Activated naive CD4-positive, alpha-beta T cell treated with Interleukin-2 at 50 U/mL for 16 hours (primary cell): ENCODE measurements at places on chromosomes 1 and 21.

DNA sequence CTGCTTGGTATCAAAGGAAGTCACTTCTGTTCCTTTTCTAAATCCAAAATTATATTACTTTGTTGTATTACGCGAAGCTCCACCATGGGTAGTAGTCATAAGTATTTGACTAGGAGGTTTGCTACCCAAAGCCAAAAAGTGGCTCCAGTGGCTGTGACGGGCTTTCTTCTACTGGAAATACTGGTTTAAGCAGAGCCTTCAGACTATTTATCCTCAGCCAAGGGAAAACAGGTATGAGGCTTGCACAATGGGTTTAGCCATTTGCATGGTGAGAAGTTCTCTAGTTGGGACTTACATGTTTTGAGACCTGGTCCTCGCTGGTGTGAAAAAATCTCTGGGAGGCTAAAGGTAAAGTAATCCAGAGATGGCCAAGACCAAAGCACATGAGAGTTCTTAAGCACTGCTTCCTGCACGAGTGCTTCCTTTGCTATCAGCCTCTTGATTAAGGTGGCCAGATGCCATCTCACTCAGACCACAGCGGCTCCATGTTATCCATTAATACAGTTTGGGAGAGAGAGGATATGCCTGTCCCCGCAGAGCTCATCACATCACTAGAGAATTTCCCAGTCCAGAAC, 121.2 kb downstream of the PIK3R3 start:
- DNase-seq = no peak

GRCh38 chr1:159881622-159882526, 18.1 kb downstream of the CFAP45 start:
- peak; percentile 24 for DNase-seq

- no peak for DNase-seq
Measured at GRCh38 chr1:98429965-98430443, 231.5 kb upstream of the SNX7 start.

- DNase-seq = peak; percentile 41
Measured at GRCh38 chr1:205805082-205805711, 7.8 kb downstream of the SLC41A1 start.

- peak; percentile 37 for DNase-seq
Measured at GRCh38 chr1:88890791-88891317, 513 bp downstream of the GTF2B start.

GRCh38 chr1:41291195-41291594, 49.1 kb upstream of the SCMH1 start:
- no peak for DNase-seq
